ENCODE measurements at places on chromosomes 7 and 10.

DNA sequence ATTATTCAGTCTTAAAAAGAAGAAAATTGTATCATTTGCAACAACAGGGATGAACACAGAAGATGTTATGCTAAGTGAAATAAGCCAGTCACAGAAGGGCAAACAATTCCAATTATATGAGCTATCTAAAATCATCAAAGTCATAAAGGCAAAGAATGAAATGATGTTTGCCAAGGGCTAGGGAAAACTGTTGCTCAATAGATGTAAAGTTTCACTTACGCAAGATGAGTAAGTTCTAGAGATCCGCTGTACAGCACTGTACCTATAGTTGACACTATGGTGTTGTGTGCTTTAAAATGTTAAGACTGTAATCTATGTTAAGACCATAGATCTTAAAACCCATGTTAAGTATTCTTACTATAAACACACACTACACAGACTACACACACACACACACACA is 904.6 kb upstream of the LRRN3 start:
- DNase-seq: no peak

DNA sequence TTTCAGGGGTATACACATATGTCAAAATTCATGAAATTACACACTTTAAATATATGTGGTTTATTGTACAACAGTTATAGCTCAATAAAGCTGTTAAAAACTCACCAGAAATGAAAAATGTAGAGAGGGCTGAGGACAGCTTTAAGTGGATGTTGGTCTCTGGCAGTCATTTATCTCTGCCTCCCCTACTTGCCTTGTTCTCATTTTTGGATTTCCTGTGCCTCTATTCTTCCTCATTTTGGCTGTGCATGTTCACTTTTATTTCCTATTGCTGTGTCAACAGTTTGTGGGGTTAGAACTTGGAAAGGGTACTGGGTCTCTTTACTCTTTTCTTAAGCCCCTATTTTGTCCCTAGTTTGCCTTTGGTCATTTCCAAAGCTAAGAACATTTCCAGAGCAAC is 18.6 kb upstream of the MEST start:
- DNase-seq: no peak

GRCh38 chr7:90587766-90588165 is 8.4 kb upstream of the CDK14 start:
- DNase-seq: no peak

- no peak for DNase-seq
These were observed 271.0 kb downstream of the POU6F2 start for GRCh38 chr7:39248692-39249090.

DNA sequence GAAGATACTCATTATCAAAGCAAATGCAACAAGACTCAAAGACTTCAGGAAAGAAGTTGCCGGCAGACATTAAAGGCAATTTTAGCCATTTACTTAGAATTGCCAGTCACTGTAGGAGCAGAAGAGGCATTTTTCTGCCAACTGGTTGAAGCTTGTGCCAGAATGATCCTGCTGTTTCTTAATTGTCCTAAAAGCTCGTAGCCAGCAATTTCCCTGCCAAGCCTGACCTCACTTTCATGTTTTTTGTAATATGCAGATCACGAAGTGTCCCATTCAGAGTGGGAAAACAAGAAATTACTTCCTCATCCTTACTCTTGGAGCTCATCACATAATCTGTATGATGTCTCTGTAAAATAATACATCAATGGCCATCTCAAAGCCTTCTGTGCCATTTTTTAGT is 130.9 kb upstream of the ANKRD1 start:
- DNase-seq: no peak

DNA sequence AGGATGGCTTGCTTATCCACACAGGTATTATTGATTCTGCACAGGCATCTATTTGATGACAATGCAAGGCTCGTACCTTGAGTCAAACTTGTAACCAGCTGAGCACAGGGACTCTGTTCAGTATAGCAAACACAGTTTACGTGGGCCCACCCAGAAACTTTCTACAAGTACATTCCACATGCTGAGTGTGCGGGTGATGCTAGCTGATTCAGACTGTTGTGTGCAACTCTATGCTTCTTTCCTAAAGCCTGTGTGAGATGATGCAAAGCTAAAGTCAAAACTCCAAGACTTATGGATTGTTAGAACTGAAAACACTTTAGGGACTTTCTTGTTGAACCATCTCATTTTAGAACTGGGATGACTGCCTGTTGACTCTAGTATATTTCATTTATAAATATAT is 21.5 kb upstream of the CALD1 start:
- DNase-seq: no peak

DNA sequence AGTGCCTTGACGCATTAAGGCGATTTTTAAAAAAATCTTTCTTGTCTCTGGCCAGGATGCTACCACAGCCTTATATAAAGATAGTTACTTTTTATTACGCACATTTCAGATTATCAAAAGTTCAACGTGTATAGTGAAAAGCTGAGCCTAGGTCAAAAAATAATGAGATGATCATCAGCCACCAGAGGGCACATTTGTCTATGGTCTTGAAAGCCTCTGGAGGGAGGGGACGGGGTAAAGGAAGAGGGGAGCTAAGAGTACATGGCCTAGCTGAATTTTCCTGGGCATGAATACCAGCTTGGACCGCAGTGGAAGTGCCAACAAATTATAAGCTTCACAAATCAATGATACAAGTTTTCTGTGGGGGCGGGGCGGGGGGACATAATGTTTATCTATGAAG is 285.9 kb upstream of the SMIM30 start:
- DNase-seq: no peak

GRCh38 chr7:129799350-129799955 is 153.3 kb downstream of the UBE2H start:
- no peak for DNase-seq

- no peak for DNase-seq
These were observed 23.6 kb downstream of the NOBOX start for GRCh38 chr7:144379776-144380384.
